ENCODE measurements at places on chromosomes 3 and 15.

- DNase-seq, result no peak
Observed at GRCh38 chr3:51429138-51429537, 38.1 kb downstream of the RBM15B start.

GRCh38 chr3:139758654-139759291 is 81.0 kb upstream of the NMNAT3 start:
- peak; percentile 85 for DNase-seq

DNA sequence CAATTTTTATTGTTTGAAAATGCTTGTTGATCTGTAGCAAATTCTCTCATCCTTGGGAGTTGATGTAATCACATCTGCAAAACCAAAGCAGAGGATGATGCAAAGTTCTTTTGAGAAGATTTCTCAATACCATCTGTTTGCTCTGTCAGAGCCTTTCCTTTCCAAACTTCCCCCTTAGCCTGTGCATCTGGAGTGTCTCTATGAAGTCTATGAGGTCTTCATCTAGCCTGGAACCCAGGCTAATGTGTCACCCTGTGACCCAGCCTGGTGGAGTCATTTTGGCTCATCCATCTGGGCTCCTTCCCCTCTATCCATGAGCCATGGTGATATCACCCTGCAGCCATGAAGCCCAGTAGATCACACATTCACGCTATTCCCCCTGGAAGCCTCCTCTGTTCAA is 123.2 kb upstream of the SLC7A14 start:
- no peak for DNase-seq

DNA sequence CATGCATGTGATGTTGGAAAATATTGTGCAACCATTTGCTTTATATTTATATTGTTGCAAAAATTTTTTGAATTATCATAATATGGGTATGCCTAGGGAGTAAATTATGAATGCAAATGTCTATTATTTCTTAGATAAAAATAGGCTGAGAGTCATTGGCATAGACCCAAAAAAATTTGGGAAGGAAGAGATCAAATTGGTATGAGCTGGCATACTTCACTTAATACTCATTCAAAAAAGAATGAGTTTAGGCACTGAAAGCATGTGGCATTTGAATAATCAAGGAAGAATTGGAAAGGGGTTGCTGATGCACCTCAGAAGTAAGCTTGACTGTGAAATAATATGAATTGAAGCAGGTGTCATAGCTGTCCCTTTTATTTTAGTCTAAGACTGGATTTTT is 764.0 kb upstream of the DPPA4 start:
- DNase-seq, result no peak

DNA sequence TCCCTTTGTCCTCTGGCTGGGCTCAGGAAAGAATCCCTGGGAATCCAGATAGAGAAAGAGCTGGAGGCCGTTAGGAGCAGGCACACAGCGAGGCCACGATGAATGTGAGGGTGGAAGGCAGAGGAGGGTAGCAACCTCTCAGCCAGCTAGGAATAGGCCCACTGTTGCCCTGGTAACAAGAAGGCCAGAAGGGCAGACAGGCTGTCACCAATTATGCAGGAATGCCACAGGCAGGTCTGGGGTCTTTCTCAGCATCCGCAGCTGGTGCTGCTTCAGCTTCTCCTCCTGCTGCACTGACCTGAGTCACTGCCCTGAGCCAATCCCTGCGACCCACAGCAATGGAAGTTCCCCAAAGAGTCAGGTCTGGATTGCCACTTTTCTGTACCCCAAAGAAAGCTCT is 62.8 kb upstream of the C3orf80 start:
- peak; percentile 84 for DNase-seq

- DNase-seq, result no peak
Observed at GRCh38 chr15:65553691-65554090, 23.4 kb downstream of the HACD3 start.

DNA sequence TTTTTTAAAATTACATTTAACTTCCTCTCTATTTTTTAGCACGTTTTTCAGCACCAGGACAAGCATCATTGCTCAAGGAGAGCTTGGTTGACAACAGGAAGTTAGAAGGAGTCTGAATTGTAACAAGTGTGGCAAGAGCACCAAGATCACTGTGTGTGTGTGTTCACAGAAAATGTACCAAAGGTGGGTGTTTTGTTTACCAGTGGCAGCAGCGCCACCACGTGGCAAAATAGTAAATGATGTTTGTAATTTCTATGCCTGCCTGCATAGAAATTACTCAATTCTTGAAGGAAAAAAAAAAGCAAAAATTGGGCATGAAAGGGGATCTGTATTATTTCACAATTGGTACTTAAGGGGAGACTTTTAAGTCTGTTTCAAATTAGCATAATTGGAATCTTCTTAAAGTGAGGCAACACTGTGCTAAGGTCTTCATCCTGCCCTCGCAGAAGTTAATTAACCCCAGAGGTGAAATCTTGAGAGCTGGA is 7.4 kb upstream of the U2SURP start:
- peak; percentile 67 for DNase-seq

GRCh38 chr15:101250341-101250831 is 1.5 kb downstream of the CHSY1 start:
- no peak for DNase-seq

DNA sequence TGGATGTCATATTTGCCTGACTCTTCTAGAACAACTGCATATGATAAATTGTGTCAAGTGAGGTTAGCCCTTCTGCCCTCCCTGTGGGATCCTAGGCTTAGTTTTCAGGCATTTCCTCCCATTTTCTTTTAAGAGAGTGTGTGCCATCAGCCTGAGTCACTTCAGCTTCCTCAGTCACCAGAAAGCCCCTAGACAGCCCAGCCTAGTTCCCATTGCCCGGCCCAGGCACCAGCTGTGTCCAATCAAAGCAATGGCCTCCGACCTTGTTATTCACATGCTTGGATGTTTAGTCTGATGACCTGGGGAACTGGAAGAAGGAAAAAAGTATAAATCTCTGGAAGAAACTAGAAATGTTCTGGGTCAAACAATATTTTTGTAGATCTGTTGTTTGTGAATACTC is 221.9 kb upstream of the LRIG1 start:
- DNase-seq, result no peak

DNA sequence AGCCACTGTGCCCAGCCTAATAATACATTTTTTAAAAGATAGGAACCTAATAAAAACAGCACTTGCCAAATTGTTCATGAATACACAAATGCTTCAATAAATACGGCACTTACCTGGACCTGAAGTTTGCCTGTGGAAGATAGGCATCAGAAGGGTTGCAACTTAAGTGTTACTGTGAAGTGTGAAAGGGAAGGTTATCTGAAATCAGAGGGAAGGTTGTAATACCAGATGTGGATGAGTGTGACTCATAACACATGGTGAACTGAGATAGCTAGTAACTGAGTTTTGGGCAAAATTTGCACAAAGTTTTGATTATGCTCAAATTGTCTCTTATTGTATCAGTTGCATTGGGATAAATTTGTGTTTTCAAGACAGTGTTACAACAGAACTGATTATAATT is 68.0 kb downstream of the ATP11B start:
- DNase-seq, result no peak

GRCh38 chr15:65611888-65612615 is 1.1 kb upstream of the INTS14 start:
- peak; percentile 9 for DNase-seq

DNA sequence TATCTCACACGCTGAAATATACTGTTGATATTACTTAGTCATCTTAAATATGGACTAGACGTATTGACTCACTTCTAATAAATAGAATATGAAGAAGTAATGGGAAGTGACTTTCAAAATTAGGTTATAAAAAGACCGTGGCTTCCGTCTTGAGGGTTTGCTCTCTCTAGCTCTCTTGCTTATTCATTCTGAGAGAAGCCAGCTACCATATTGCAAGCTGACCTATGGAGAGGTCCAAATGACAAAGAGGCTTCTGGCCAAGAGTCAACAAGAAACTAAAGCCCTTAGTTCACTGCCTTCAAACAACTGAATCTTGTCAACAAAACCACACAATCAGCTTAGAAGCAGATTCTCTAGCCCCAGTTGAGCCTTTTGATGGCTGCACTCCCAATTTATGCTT is 46.1 kb downstream of the SLC9C1 start:
- no peak for DNase-seq

- DNase-seq, result no peak
Observed at GRCh38 chr15:65550681-65551098, 20.4 kb downstream of the HACD3 start.

DNA sequence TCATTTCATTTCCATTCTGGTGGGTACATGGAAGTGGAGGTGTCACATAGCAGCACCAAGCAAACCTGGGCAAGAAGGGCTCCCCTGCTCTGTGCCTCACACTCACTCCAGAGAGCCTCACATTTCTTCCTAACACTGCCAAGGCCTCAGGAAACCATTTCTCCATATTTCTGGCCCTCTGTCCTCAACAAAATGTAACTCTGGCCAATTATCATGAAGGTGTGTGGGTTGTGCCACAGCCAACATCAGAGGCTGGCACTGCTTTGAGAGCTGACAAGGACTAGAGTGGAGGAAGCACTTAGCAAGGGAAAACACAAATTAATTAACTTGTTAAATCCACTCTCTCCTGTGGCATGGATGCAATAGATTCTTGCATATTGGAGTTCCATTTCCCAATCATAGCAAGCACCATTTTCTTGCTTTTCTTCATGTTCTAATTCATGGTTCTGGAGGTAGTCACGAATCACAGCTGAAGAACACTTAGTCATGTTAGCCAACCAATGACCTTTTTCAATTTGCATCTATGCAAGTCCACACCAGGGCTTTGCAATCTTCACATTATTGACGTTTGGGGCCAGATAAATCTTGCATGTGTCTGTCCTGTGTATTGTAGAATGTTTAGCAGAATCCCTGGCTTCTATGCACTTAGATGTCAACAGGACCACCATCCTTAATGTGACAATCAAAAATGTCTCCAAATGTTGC is 241.1 kb downstream of the PLCL2 start:
- no peak for DNase-seq

DNA sequence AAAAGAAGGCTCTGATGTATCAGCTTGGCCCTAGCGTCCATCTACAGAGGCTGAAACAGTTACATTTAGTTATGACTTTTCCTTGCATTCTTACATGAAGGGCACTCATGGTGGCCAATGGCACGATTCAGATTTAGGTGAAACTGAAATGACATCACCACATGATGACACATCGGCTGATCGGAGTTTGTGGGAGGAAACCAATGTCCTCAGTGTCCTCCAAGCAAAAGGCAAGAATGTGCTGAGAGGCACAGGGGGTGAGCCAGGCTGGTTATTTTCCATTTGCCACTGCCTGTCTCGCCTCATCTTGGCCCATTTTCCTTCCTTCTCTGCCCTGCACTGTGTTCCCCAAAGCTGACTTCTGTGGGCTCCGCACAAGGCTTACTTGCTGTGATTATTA is 34.4 kb downstream of the TARS3 start:
- no peak for DNase-seq

DNA sequence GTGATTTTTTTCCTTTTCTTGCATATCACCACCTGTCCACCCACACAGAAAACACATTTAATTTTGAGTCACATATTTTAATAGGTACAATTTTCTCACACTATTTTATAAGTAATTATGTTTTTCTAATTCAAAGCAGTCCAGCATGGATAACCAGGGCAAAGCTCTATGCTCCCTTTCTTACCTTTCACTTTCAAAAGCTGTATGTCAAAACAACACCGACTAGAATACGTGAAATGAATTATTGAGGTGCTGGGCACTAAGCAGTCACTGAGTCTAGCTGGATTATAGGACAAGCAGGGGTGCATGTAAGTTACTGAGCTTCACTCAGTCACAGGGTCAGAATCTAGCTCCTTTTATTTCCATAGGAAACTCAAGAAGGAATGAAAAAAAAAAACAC is 60.6 kb downstream of the LSAMP start:
- no peak for DNase-seq

GRCh38 chr3:184808021-184808420 is 3.9 kb upstream of the VPS8 start:
- DNase-seq, result peak; percentile 35

- no peak for DNase-seq
Observed at GRCh38 chr3:45353070-45353469, 35.3 kb upstream of the LARS2 start.

DNA sequence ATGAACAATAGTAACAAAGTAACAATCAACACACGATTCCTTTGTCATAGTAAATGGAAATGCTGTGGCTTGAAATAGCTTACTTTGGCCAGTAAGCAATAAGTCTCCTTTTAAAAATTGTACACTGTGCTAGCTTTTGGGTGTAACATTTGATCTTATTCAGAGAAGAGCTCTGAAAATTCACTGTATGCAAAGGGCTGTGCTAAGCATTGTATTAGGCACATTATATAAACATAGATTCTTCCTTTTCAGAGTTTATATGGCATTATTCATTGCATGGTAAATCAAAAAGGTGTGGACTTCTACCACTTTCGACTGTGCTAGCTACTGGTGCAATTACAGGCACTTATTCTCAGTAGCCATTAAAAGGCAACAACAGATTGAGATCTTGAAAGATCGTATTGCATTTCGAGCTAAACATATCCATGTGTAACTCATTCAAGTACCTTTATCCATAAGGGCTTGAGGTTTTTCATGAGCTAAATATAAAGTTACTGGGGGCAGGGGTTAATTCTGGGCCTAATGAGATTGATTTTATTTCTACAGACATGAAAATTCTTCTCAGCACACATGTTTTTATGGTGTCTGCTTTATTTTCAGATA is 246.8 kb downstream of the NR1D2 start:
- DNase-seq, result no peak

DNA sequence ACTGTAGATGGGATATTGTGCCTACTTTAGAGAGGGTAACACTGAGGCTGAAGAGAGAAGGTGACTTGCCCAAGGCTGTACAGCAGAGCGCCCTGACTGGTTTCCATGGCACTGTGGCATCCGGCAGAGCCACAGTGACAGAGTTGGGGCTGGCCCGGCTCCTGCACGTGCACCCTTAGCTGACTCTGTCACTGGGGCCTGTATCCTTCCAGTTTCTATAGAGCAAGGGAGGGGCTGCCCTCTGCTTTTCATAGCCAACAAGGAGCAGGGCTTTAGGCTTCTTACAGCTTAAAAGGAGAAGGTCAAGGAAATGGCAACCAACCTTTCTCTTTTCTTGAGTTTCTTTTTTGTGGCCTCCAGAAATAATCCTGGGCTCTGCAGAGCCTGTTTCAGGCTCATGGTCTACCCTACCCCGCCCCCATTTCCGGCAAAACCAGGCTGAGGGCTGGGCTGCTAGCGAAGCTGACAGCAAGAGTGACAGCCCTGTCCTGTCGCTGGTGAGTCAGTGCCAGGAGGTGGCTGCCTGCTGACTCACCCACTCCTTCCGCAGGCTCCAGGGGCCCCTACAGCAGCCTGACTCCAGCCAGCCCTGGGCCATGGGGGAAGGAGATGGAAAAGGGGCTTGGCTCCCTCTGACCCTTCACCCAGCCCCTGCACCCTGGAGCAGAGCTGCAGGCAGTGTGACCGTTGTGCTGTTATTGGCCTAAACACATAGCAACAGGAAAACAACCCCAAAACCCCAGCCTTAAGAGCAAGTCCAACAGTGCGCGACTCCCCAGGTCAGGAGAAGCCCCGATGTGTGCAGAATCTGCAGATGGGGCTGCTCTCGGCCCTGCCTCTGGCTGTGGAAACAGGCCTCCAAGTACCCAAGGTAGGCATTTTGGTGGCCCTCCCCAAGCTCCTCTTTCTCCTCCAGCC is 29.8 kb downstream of the SLC6A6 start:
- no peak for DNase-seq

- peak; percentile 23 for DNase-seq
Observed at GRCh38 chr3:105798381-105798934, 70.4 kb downstream of the CBLB start.

Measured in neuronal stem cell (in vitro differentiated cells).